ENCODE measurements at places on chromosomes 4 and X.

DNA sequence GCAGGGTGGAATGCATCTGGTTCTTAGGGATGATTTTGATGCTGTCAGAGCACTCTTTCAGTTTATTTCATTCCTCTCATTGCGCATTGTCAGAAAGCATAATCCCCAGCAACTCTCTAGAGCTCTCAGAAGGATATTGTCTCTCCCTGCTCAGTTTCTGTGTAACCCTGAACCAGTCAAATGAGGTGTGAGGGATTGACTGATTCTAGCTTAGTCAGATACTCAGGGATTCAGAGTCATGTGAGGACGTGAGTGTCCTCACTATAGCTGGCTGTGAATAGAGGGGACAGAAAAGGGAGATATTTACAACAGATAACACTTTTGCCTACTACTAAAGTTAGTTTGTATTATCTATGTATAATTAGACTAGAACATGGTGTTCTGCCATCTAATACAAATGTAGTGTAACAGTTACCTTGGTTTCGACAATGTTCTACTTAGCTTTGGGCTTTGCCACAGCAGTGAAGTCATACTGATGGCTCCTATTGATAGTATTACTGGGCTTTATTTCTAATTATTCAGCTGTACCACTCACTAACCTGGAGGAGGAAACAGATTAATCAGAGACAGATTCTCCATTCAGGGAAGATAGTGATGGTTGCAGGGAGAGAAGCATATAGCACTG, 19.5 kb downstream of the AP1AR start:
- no peak for DNase-seq

DNA sequence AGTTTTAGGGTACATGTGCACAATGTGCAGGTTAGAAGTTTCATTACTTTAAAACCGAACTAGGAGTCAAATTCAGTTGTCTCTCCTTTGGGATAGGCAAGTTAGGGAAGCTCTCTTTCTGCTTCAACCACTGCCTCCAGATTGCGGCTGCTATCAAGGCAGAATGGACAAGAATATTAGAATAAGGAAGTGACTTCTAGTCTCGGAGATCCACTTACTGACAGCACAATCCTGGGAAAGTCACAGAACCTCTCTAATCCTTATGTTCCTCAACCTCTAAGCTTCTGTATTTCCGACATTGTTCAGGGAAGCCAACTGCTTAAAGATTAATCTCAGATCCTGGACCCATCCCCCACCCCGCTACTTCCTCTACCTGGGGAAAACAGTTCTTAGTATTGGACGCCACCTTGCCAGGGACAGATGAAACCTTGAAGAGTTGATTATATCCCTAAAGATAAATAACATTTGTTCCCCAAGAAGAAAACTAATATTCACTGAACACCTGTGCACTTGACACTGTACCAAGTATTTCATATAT, 2.1 kb downstream of the NUP62CL start:
- no peak for DNase-seq

DNA sequence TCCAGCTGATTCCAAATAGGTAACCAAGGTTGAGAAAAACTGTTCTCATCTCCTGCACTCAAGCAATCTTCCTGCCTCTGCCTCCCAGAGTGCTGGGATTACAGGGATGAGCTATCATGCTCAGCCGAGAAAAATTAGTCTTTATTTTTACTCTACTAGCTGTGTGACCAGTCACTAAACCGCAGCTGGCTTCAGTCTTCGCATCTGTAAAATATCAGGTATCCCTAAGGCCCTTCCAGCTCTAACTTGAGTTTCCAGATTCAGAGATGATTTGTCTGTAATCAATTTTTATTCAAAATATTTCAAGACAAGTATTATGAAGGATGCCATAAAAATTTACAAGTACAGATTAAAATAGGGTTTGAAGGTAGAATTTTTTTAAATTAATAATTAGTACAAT, 3.5 kb downstream of the ADH6 start:
- DNase-seq = no peak

DNA sequence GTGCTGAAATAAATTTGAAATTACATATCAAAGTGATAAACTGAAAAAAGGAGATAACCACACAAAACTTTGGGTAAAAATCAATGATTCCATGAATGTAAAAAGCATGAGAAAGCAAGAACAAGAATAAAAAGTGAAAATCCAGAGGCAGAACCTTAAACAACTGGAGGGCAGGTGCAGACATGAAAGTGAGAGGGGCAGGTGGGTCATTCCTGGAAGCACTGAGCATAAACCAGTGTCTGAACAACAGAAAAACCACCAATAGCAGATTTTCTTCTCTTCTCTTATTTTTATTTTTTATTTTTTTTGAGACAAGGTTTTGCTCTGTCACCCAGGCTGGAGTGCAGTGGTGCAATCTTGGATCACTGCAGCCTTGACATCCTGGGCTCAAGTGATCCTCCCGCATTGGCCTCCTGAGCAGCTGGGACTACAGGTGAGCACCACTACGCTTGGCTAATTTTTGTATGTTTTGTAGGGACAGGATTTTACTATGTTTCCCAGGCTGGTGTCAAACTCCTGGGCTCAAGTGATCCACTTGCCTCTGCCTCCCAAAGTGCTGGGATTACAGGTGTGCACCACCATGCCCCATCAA, 46.8 kb upstream of the GPR78 start:
- DNase-seq = no peak

DNA sequence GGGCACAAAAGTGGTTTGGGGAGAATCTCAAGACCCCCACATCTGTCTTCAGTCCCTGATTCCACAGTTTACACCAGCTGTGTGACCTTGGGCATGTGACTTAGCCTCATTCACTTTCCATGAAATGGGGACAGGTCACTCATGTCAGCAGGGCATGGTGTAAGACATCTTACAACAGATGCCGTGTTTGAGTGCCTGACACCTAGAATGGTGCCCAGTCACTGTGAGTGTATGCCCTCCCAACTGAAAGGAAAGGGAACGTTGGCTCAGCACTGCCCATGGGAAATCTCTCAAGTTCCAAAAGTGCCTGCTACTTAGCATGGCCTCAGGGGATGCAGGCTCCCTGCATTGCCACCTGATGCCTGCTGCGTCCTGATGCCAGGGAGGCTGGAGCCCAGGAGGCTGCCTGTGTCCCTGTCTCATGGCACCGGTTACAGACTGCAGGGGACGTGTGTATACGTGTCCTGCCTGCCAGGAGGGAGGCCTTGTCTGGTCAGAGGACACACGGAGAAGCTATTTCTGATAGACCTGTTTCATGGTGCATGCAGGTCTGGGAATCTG, 32.2 kb downstream of the RNF4 start:
- DNase-seq = no peak

GRCh38 chrX:1492421-1493012, 39.8 kb upstream of the ASMTL start:
- no peak for DNase-seq

DNA sequence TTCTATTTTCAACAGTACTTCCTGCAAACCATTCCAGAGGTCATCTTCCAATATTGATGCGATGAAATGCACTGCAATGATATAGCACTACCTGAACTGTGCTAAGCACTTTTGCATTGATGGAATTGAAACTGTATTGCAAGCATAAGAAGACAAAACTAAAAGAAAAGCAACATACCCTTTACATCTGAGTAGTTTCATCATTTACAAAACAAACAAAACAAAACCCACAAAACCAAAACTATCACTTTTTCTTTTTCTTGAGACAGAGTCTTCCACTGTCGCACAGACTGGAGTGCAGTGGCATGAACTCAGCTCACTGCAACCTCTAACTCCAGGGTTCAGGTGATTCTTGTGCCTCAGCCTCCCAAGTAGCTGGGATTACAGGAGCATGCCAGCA, 120.1 kb upstream of the NAP1L5 start:
- no peak for DNase-seq

GRCh38 chr4:95910749-95911148, 70.9 kb downstream of the PDHA2 start:
- DNase-seq = no peak

GRCh38 chr4:85747882-85748491, 273.0 kb downstream of the ARHGAP24 start:
- DNase-seq = no peak
